Pancreas (tissue), 10 donors: ENCODE measurements at places on chromosomes 16 and 17. TPM values are rescaled to one million over a fixed set of nuclear protein-coding genes. Genes with fewer than 3 reads are reported as not detected.

Gene ERN2
- 1.8 TPM for total RNA-seq

DNA sequence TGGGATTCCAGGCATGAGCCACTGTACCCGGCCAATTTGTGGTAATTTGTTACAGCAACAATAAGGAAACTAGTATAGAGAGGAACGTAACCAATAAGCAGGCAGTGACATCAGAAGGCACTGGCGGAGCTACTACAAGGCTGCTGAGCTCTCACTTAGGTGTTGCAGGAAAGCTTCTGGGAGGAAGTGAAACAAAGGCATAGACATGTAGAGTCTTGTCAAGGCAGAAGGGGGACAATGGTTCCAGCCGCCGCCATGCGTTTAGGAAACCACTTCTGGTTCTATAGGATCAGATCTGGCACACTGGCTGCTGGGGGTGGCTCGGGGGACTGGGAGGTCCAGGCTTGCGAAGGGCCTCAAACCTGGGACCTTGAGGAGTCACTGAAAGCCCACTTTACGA lies 9.4 kb upstream of the CPSF4L start:
- DNase-seq, result no peak

DNA sequence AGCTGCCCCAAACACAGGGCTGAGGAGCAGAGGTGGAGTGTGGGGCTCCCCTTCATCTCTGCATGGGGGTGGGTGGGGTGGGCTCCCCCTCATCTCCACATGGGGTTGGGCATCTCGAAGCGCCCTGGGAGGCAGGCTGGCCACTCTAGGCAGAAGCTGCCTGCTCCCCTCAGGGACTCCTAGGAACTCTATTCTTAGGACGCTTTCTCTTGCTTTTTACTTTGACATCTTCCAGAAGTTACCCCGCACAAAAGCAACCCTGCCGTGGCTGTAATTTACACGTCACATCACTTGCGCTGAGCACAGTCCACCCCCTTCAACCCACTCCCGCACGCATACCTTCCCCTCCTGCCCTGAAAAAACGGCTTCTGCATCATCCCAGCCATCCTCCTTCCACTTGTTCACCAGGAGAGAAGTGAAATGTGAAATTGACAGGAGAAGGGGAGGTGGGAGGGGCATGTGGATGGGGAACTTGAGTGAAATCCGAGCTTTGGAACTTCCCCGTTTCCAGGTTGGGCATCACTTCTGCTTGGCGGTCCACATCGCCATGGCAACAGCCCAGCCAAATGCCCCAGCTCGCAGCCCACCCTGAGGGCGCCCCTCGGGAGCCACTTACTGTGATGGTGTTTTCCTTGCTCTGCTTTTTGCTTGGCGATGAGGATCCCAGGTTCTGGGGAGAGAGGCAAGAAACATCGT lies 53.7 kb upstream of the RCVRN start:
- DNase-seq, result no peak

- DNase-seq, result no peak
Observed at GRCh38 chr17:1693339-1693738, 8.7 kb upstream of the PRPF8 start.

Gene KRT40
- 0.09 TPM for total RNA-seq

DNA sequence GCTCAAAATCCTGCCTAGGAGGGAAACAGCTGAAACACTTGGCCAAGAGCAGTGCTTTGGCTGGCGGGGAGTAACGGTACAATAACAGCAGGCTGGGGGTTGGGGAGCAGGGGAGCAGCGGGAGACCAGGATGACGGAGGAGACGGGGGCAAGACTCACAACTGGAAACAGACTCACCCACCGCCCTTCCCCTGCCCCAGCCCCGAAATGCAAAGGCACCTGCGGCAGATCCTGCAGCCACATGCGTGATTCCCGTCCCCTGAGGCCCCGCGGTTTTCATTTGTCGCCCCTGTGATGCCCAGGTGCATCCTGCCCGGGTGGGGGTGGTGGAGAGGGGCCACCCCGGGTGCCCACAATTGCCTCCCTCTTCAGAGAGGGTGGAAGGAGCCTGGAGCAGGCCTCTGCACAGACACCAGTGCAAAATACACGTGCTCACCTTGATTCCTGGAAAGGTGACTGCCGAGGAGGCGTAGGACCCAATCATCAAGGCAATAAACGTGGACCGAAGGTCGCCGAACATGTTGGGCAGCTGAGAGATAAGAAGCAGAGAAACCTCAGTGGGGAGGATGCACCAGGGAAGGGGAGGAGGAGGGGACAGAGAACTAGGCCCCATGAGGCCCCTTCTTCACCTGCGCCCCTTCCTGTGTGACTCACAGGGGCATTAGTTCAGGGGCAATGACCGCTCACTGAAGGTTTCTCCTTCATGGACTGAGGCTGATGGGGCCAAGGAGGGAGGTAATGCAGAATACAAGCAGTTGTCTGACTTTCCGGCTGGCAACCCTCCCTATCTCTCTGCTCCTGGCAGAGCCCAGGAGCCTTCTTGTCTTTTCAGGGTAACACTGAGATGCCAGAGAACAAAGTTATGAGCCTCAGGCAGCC lies 30.4 kb upstream of the PITPNA start:
- DNase-seq, result no peak

DNA sequence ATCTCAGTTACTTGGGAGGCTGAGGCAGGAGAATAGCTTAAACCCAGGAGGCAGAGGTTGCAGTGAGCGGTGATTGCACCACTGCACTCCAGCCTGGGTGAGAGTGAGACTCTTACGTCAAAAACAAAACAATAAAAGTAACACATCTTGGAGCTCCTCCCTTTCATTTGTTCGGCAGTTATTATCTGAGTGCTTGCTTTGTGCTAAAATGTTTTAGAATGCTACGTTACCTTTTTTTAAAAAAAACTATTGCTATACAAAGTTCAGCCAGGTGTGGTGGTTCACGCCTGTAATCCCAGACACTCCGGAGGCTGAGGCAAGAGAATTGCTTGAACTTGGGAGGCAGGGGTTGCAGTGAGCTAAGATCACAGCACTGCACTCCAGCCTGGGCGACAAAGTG lies 15.8 kb downstream of the IST1 start:
- DNase-seq, result no peak

Gene TPSD1
- total RNA-seq, result not detected

Gene SLC16A11
- 4.3 TPM for total RNA-seq

Gene RCVRN
- total RNA-seq, result not detected

GRCh38 chr17:83089328-83090132 lies 10.1 kb downstream of the METRNL start:
- DNase-seq, result no peak

Gene PRR14
- total RNA-seq, result 23.5 TPM

- no peak for DNase-seq
Observed at GRCh38 chr16:19393226-19394111, 24.2 kb upstream of the TMC5 start.

Gene CCL7
- total RNA-seq, result not detected

DNA sequence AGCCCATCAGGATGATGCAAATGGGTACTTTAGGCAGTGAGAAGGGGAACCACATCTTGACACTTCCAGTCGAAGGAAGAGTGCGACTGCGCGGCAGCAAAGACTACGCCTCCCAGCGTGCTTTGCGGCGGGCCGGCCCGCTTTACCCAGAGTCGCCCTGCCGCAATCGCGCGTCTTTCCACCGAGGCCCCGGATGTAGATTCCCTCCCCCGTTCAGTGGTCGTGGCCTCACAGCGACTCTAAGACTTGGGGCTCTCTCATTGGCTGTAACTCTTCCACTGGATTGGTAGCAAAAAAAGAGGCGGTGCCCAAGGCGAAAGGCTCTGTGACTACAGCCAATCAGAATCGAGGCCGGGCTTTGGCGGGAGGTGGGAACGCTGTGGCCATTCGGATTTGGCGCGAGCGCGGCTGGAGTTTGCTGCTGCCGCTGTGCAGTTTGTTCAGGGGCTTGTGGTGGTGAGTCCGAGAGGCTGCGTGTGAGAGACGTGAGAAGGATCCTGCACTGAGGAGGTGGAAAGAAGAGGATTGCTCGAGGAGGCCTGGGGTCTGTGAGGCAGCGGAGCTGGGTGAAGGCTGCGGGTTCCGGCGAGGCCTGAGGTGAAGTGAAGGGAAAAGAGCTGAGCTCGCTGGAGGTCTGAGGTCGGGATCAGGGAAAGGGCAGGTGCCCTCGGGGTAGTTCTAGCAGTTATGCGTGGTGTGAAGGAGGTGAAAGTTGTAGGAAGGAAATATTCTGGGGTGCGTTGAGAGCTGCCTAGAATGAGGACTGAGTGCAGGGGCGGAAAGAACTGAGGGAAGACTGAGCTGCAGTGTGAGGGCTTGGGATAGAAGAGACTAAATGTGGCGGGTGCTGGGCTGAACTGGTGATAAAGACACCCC lies at the start of gene CDC6:
Gene CDC6, plus strand, starts transcription at position 386 of the 876 bp plus-strand sequence. CDS start 1,542 bp downstream, outside the sequence.
- DNase-seq, result peak; percentile 99

- no peak for DNase-seq
Observed at GRCh38 chr16:50526796-50527195, 21.4 kb upstream of the NKD1 start.

DNA sequence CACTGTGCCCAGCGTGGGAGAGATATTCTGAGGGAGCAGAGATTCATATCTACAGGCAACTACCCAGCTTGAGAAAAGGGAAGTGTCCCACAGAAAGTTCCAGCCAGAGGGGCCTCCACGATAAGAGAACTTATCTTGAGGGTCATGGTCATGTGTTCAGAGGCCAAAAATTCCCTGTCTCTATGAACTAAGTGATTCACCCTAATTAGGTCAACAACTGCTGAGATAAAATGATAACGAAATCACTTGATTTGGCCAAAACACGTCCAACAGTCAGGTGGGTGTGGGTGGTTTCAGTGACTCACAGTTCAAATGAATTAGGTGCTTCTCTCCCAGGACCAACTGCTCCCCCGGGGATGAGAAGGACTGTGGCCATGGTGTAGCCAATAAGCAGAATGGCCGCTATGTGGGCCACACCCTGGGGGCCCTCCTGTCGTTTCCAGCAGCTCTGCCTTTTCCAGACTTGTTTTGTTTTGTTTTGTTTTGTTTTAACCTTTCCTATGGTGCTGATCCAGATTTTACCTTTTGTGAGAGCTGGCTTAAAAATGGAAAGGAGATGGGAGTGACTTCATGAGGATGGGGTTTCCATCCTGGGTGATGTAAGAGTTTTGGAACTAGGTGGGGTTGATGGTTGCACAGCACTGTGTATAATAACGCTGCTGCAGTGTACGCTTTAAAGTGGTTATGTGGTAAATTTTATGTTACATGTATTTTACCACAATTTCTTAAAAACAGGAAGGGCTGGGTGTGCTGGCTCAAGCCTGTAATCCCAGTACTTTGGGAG lies 8.7 kb downstream of the DNAI2 start:
- no peak for DNase-seq

DNA sequence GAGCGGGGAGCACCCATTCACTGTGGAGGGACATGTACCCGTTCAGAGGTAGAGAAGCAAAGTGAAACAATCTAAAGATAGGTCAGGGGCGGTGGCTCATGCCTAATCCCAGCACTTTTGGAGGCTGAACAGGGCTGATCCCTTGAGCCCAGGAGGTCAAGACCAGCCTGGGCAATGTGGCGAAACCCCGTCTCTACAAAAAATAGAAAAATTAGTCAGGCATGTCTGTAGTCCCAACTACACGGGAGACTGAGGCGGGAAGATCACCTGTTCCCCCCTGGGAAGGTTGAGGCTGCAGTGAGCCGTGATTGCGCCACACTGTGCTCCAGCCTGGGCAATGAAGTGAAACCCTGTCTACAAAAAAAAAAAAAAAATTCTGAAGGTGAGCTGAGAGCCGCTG lies 21.7 kb downstream of the MYL4 start:
- DNase-seq, result no peak

DNA sequence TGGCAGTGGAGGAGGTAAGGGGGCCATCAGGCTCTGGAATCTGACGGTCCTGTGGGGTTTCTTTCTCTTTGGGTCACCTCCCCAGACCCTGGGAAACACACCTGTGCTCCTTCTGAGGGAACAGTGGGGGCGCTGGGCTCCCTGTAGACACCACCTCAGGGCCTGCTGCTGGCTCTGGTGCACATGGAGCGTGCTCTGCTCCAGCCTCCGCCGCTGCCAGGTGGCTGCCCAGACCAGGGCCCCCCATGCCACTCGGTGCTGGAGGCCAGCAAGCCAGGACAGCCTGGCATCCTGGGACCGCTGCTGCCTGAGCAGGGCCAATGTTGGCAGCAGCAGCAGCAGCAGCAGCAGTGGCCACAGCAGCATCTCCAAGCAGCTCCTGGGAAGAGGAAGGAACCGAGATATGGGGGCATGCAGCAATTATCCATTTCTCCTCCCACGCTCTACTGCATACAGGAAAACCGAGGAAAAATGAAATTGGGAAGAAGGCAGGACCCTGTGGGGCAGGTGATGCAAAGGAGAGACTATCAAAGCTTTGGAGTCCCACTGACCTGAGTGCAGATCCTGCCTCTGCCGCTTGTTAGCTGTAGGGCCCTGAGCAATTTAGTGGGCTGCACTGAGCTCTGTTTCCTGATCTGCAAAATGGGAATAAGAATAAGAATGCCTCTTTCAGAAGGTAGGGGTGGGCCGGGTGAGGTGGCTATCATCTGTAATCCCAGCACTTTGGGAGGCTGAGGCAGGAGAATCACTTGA lies 902 bp downstream of the GHDC start:
- peak; percentile 73 for DNase-seq

DNA sequence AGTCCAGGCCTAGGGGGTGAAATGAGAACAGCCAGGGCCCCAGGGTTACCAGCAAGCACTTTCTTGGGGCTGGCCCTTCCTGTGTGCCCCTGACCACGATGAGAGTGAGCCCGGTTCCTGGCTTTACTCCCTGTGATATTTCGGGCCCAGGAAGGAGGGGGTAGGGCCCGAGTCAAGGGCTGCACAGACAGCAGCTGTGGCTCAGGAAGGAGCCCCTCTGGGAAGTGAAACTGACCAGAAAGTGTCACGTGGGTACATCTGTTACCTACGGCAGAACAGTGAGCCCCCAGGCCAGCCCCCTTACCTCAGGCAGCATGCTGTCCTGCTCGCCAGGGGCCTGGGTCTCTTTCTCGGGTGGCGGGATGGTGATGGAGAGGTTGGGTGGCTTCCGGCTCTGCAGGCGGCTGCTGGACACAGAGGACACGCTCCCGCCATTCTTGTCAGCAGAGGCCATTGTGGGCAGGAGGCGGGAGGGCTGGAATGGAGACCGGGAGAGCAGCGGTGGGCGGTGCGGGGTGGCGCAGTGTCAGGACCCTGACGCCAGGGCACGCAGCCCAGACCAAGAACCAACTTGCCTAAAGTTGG lies 13.8 kb downstream of the AANAT start:
- peak; percentile 19 for DNase-seq

Gene CES4A
- 3.2 TPM for total RNA-seq

- no peak for DNase-seq
Observed at GRCh38 chr17:28878158-28878910, 19.2 kb downstream of the FLOT2 start.

Gene TBC1D3L
- 4.0 TPM for total RNA-seq

GRCh38 chr17:81547614-81547982 lies 4.6 kb downstream of the FAAP100 start:
- no peak for DNase-seq

Gene CBLN1
- 0.51 TPM for total RNA-seq

Gene EFNB3
- total RNA-seq, result 0.39 TPM

Gene WFDC1
- total RNA-seq, result 0.09 TPM

Gene G6PC1
- total RNA-seq, result 0.19 TPM

Gene PRR35
- total RNA-seq, result 0.61 TPM

Gene KRTAP4-5
- total RNA-seq, result not detected

DNA sequence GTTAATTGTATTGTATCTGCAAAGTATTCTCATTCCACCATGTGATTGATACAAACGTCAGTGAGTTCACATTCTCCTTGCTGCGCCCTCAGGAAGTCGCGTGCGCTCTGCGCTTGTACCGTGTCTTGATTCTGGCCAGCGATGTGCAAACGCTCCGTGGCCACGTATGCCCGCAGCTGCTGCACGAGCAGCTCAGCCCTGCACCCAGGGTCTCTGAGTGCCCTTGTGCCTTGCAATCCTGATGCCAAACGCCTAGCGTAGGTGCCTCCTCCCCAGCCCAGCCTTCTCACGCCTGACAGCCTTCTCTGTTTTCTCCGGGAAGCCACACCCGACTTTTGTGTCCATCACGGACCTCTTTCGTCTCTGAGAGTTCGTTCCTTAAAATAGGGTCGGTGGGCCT lies 9.4 kb downstream of the ZNF469 start:
- no peak for DNase-seq

Gene SIAH1
- 11.3 TPM for total RNA-seq
